NCI-H2081 (cell line): ENCODE measurements at places on chromosomes 5 and 9.
A peak's percentile ranks its signal among the peaks of the same experiment; 100 is the strongest.

- DNase-seq = no peak
Measured at GRCh38 chr5:1014346-1014745, 5.7 kb downstream of the NKD2 start.

GRCh38 chr9:17470036-17470813, 108.6 kb upstream of the SH3GL2 start:
- no peak for DNase-seq

GRCh38 chr9:85971731-85972130, 30.8 kb downstream of the NAA35 start:
- no peak for DNase-seq

DNA sequence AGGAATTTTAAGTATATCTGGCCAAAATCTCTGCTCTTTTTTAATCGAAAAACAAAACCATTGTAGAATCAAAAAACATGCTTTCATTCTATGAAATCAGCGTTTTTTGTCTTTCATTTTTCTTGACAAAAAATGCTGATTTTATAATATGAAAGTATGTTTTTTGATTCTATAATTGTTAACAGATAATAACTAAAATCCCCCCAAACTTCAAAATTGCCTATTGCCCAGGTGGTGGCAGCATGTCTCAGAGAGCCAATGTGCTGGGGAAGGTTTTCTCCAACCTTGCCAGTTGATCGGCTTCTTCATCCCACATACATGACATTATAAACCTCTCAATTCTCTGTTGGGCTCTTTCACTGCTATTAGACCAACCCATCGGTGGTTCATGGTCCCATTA, 5.1 kb upstream of the SMIM15 start:
- peak; percentile 0 for DNase-seq

- DNase-seq = no peak
Measured at GRCh38 chr9:114177423-114178064, 22.2 kb downstream of the COL27A1 start.

- no peak for DNase-seq
Measured at GRCh38 chr9:27209034-27209433, 87.9 kb downstream of the EQTN start.
